ENCODE measurements at places on chromosomes 12 and 14. TPM values are rescaled to one million over a fixed set of nuclear protein-coding genes. Genes with fewer than 3 reads are reported as not detected.

The NXPH4 gene
- total RNA-seq: 13.9 TPM

The TRHDE gene
- total RNA-seq: 78.4 TPM

The A2M gene
- total RNA-seq: not detected

The ACVRL1 gene
- 3.9 TPM for total RNA-seq

The SIX4 gene
- total RNA-seq: 5.3 TPM
